NCI-H1694 (cell line): ENCODE measurements at places on chromosomes 7 and 10.

GRCh38 chr10:132982301-132982989 lies 40.1 kb upstream of the CFAP46 start:
- DNase-seq: no peak

- no peak for DNase-seq
These were observed 84.9 kb upstream of the TCERG1L start for GRCh38 chr10:131396121-131397050.

- no peak for DNase-seq
These were observed 608.8 kb downstream of the PARD3 start for GRCh38 chr10:34206078-34206934.

DNA sequence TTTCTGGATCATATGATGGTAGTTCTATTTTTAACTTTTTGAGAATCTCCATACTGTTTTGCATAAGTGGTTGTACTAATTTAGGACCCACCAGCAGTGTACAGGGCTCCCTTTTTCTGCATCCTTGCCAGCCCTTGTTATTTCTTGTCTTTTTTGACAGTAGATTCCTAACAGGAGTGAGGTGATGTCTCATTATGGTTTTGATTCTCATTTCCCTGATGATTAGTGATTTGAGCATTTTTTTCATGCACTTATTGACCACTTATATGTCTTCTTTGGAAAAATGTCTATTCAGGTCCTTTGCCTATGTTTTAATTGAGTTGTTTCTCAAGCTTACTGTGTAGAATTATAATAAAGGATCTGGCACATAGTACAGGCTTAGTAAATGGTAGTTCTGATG lies 238.8 kb upstream of the BMPER start:
- DNase-seq: no peak

GRCh38 chr10:14009371-14010100 lies 321.2 kb downstream of the FRMD4A start:
- DNase-seq: no peak

GRCh38 chr7:159023206-159023605 lies 121.5 kb downstream of the VIPR2 start:
- DNase-seq: no peak

GRCh38 chr10:59831658-59832503 lies 74.5 kb downstream of the CCDC6 start:
- no peak for DNase-seq

- no peak for DNase-seq
These were observed 456.2 kb upstream of the NRP1 start for GRCh38 chr10:33790521-33791271.

- no peak for DNase-seq
These were observed 750.7 kb upstream of the PHF14 start for GRCh38 chr7:10222976-10223375.

DNA sequence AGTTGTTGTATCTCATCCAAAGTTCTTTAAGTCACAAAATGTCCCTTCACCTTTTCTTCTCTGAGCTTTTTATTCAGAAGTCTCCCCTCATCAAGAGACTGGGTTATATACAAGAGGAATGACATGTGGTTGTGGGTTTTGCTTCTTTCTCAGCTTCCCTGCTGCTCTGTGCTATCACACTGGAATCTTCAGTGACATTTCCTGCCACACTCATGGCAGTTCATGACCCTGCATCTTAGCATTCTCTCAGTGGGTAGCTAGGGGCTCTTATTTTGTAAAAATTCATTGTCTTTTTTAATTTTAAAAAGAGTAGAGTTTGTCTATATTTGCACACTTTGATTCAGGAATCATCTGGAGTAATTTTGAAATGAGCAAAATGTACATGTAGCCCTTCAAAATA lies 236.9 kb upstream of the TMEM229A start:
- DNase-seq: no peak

GRCh38 chr7:131495669-131496498 lies 60.5 kb downstream of the PODXL start:
- DNase-seq: no peak

DNA sequence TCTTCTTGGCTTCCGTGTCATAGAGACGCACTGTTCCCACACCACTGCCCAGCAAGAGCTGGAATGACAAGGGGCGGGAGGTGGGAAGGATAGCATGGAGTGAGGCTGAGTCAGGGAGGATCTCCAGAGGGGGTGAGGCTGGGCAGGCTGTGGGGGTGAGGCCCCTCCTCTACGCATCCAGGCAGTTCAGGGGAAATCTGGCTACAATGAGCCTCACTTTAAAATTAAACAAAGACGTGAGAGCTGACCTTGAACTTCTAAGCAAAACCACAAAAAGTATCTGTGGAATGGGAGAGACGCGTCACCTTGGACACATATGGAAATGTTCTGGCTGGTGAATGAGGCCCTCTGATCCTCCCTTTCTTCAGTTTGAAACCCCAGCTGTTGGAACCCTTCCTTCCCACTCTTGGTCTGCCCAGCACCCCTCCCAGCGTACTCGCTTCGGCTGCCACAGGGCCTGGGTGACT lies 17.7 kb downstream of the WDR91 start:
- DNase-seq: no peak

- no peak for DNase-seq
These were observed 129.6 kb downstream of the VIPR2 start for GRCh38 chr7:159015081-159015453.

DNA sequence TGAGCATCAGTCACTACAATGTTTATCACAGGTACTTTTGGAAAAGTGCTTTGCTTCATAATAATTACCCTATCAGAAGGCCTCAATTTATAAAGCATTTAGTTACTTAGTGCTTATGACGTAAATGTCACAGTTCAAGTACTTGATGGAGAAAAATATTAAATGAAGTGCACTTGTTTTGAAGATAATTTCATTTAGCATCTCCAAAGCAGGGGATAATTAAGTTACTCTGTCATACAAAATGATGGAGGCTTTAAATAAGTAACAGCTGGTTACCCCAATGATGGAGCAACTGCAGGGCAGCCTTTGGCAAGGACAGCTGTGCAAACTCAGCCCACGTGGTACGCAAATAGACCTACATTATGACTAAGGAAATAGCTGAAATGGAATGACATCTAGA lies 768.8 kb downstream of the GRM8 start:
- DNase-seq: peak; percentile 47

GRCh38 chr7:103912891-103913605 lies 76.4 kb downstream of the RELN start:
- no peak for DNase-seq

- no peak for DNase-seq
These were observed 46.0 kb downstream of the INSIG1 start for GRCh38 chr7:155343661-155344121.

DNA sequence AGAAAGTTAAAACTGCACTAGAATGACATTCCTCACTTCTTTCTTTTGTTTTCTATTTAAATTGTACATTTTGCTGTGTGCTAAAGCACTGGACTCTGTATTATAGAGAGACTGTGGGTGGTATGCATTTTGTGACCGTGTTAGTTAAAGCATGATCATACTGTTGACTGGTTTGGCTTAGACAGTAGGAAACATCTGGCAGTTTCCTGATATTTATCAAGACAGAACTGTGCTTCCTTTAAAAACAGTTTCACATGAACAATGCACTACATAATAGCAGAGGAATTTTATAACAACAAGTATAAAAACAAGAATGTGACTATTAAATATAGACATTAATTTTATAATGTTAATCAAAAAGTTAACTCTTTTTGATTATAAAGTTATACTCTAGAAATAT lies 23.1 kb downstream of the GNG11 start:
- no peak for DNase-seq

DNA sequence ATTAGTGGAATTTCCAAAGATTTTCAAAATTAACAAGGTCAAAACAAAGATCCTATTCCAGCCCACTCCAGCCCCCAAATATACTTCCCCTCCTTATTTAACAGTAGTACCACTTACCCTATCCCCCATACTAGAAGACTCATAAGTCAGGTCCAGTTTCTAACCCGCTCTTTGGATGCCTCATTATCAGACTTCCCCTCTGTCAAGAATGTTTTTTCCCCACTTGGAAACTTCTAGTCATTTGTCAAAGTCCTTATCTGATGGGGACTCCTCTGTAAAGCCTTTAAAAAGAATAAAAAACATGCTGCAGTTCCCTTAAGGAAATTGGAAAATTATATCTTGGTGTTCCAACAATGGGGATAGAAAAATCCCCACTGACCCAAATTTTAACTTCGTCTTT lies 70.1 kb downstream of the IMMP2L start:
- DNase-seq: no peak

DNA sequence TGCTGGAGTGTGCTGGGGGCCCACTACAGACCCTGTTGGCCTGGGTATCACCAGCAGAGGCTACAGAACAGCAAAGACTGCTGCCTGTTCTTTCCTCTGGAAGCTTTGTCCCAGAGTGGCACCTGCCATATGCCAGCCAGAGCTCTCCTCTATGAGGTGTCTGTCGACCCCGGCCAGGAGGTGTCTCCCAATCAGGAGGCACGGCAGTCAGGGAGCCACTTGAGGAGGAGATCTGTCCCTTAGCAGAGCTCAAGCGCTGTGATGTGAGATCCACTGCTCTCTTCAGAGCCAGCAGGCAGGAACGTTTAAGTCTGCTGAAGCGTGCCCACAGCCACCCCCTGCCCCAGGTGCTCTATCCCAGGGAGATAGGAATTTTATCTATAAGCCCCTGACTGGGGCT lies 316.2 kb downstream of the ETV1 start:
- DNase-seq: no peak

GRCh38 chr10:125991392-125991791 lies 95.0 kb downstream of the FANK1 start:
- no peak for DNase-seq

- DNase-seq: no peak
These were observed 493 bp downstream of the ZMIZ2 start for GRCh38 chr7:44748948-44749731.

DNA sequence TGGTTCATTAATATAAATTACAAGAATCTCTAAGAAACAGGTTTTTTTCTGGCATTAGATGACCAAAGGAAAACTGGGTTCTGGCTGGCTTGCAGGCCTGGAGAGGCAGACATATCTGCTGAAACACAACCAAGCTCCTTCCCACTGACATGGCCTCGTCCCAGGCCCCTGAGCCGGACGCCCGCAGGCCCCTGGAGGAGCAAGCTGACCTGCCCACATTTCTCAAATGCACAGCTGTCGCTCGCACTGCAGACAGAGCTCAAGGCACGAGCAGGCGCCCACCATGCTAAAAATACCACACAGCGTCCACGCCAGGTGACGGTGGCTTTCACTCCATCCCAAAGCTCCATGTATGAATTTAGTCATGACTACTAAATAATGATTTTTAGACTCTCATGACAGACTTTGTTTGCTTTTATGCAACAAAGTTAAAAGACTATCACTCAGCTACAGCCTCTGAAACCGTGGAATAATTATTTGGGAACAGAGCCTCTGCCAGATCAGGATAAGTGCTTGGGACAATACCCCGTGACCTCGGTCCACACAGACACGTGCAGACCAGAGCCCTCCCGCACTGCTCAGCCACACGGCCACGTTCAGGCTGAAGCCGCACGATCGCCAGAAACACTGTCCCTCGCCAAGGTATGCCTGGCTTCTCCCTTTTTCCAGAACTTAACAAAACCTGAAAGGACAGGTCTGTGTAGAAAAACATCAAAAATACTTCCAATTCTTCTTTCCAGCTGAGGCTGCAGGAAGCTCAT lies 71.1 kb downstream of the DIP2C start:
- no peak for DNase-seq

- DNase-seq: no peak
These were observed 26.5 kb upstream of the CHST15 start for GRCh38 chr10:124119946-124120345.

GRCh38 chr10:50275650-50276235 lies 24.4 kb upstream of the ASAH2 start:
- DNase-seq: no peak

DNA sequence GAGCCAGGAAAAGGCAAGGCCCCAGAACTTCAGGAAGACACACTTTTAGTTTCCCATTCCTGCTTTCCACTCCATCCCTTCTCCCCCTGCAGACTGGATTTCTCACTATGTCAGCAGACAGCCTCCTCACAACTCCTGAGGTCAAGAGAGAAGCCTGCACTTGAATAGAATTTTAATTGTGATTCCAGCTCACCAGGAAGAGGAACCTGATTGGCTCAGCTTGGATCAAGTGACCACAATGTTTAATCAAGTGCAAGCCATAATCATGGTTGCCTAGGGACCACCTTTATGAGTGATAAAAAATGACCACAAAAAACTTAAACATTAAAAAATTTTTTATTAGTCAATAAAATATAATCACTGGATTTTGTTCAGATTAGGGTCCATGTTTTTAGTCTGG lies 244.7 kb upstream of the RHOBTB1 start:
- no peak for DNase-seq

DNA sequence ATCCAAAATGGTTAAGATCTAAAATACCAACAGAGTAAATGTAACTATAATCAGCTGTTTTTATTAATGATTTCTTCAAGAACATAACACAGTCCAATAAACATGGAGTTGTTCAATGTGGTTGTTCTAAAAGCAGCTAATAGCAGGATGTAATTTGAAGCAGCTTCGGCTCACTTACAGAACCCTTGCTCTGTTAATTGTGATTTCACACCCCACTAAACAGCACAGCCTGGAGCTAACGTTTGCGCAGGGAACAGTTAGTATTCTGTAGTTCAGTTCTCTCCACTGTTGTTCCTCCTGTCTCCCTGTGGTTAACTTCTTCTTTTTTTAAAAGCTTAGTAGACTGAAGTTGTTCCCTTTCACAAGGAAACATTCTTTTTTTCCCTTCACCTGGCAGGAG lies 104.0 kb downstream of the GRM3 start:
- DNase-seq: no peak

DNA sequence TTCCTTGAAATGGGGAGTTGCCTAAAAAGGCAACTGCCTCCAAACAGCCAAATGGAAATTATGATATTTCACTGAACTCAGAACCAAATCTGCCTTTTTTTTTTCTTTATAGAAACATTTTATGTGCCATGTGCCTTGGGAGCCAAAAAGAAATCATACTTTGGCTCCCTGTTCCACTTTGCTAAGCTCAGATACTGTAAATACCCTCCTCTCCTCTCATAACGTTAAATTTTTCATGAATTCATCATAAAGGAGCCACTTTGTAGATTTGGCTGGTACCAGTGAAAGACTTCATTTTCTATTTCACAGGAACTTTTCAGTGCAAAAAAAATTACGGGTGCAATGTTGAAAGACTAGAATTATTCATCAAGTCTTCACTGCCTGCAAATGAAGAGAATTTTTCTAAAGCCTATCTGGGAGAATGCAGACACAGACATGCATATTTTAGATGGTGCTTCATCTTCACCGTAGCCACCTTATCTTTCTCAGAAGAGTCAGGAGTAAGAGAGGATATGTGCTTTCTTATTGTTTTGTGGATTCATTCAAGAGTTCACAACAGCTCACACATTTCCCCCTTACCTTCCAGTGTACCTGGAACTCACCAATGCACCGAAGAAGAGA lies 742.3 kb upstream of the GALNT17 start:
- no peak for DNase-seq

- DNase-seq: no peak
These were observed 82.8 kb upstream of the ZNF32 start for GRCh38 chr10:43731486-43731885.

- no peak for DNase-seq
These were observed 548 bp downstream of the AGAP3 start for GRCh38 chr7:151086802-151087244.

GRCh38 chr7:16354573-16354972 lies 66.8 kb downstream of the CRPPA start:
- DNase-seq: no peak

GRCh38 chr7:158664406-158664805 lies 40.2 kb downstream of the NCAPG2 start:
- no peak for DNase-seq
